ENCODE measurements at places on chromosomes 7 and 10.

DNA sequence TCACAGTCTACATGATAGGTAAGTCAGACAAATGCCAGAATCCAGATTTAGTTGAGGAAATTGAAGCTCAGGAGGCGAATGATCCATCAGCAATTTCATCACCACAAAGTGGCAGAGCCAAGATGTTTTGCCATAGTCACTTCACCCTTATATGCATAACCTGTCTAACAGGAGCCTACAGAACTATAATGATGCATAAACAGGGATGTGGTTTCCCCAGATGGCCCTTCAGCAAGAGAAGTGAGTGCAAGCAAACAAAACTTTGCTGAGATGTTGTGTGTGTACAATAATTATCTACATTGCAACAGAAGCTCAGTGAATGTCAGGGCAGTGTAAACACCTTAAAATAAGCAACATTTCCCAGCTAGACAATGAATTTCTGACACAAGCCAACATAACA is 28.6 kb downstream of the PON3 start:
- no peak for DNase-seq

DNA sequence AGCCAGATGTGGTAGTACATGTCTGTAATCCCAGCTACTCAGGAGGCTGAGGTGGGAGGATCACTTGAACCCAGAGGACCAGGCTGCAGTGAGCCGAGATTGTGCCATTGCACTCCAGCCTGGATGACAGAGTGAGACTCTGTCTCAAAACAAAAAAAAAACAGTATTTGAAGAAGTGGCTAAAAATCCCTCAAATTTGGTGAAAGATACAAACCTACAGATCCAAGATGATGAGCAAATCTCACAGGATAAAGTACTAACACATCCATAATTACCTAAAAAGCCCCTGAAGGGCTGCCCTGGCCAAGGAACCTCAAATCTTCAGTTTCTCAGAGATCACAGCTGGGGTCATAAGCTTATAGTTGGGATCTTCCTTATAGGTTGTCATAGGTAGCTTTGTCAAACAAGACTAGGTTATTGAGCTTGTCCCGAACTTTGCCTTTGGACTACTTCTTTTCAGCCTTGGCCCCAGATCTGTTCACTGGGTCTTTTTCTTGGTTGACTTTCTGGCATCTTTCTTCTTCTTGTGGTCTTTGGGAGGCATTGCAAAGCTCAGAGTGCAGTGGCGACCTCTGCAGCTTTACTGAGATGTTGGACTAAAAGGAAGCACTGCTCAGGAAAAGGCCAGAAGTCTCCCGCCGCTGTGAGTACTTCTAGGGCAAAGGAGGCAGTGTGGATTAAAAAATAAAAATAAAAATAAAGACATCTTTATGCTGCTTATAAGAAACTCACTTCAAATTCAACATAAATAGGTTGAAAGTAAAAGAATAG is 28.6 kb upstream of the SAR1A start:
- DNase-seq: no peak

DNA sequence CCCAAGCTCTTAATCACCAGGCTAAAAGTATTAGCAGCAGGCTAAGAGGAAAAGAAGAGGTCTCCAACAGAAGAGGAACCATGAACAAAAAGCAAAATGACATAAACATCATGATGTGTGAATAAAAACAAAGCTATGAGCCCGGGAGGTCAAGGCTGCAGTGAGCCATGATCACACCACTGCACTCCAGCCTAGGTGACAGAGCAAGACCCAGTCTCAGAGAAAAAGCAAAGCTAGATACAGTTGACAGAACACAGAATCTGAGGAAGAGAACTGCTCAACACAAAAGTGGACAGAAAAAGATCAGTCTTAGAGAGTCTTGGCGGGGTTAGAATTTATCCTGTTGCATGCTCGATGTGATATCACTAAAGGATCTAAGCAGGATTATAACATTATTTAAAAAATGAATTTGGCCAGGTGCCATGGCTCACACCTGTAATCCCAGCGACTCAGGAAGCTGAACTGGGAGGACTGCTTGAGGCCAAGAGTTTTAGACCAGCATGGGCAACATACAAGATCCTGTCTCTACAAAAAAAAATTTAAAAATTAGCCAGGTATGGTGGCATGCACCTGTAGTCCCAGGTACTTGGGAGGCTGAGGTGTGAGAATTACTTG is 37.5 kb downstream of the NT5C2 start:
- DNase-seq: no peak

DNA sequence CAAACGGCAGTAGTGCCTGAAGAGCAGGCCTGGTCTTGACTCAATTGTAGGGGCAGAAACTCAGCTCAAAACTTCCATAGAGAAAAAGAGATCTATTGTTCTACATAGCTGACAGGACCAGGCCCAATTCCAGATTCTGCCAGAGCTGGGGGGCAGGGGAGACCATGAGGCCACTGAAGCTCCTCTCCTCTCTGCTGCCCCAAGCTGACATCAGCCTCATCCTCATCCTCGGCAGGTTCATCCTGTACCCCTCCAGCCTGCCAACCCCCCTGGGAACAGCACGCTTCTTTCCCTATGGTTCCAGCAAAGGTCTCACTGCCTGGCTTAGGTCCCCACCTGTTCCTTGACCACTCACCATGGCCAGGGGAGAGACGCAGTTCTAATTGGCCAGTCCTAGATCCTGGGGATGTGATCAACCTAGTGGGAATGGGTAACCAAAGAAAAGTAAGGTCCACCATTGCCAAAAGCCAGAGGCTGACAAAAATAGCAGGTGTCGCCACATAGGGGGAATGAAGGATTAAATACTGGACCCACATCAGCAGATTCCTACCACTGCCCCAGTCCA is 42.9 kb downstream of the CCDC3 start:
- no peak for DNase-seq

DNA sequence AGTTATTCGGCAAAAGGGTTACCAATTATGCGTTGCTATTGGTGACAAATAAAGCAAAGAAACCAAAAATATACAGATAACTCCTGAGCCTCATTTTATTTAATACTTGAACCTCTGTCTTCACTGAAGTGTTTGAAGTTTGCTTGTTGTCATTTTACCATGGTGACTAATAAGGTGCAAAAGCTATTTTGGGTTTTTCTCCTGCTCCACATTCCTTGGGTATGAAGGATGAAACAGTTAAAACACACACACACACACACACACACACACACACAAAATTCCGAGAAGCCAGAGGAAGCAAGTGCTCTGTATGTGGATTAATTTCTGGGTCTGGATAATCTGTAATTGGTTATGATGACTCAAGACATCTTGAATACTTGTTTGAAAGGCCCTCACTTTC is 246.5 kb downstream of the COBL start:
- DNase-seq: no peak

GRCh38 chr7:106609416-106609815 is 51.5 kb downstream of the CCDC71L start:
- peak; percentile 59 for DNase-seq

GRCh38 chr10:21512573-21513404 is 12.7 kb downstream of the SKIDA1 start:
- no peak for DNase-seq

Data from fibroblast of skin of left biceps (primary cell).